Omental fat pad (tissue), 4 donors: ENCODE measurements at places on chromosomes 16 and 17.

- no peak for DNase-seq
Measured at GRCh38 chr16:86512860-86513470, 2.6 kb downstream of the FOXF1 start.

DNA sequence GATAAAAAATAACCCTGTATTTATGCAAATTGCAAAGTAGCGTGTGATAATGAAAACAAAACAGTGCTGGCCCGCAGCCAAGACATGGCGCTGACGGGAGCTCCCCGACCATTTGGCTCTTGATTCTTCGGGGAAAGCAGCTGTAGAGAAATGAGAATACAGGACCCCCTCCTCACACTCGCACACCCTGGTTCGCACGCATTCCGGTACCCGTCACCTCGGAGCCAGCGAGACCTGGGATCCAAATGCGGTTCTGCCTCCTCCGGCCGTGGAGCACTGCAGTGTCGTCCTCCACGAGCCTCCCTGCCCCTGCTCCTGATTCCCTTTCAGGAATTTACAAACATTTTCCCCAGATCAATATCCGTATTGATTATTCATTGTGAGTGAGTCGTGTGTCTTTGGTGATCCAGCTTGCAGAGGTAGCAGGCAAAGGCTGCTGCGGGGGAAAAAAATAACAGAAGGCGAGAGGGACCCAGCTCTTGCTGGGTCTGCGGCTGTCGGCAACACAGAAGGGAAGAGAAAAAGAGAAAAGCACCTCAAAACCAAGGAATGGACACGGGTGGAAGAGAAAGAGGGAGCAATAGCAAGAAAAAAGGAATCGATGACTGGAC, 184.1 kb upstream of the ZFHX3 start:
- no peak for DNase-seq

DNA sequence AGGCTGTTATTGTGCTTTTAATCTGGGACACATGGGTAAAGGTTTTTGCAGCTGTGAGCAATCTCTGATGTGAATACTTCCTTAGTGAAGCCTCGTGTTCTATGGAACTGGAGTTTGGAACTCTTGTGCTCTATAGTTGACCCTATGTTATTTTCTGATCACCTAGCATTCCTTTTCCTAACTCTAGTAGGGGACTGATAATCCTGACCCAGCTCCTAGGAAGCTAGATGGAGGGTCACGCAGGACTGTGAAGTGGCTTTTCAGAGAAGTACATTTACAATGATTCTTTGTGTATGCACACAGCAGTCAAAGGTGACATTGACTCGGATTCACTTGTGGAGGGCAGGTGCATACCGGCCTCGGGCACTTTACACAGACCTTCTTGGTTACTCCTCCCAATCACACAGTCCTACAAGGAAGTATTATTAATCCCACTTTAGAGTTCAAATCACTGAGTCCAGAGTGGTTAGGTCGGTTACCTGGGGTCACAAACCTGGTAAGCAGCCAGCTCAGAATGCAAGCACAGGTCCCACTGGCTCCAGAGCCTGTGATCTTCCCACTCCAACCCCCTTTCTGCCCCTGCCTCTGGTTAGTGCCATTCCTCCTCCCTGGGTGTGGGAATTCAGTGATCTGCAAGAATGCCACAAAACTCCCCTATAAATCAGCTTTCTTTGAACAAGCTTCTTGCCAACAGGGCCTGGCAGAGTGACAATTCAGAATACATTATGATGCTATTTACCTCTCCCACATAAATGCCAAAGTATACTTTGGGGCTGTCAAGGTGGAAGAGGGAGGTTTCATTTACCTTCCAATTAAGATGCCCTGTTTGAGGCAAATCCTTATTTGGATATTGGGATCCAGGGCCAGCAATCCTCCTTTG, 7.1 kb downstream of the CHD9NB start:
- DNase-seq: no peak

- no peak for DNase-seq
Measured at GRCh38 chr17:70859829-70860228, 690.5 kb downstream of the KCNJ2 start.

GRCh38 chr16:54962045-54962444, 31.4 kb downstream of the IRX5 start:
- no peak for DNase-seq

DNA sequence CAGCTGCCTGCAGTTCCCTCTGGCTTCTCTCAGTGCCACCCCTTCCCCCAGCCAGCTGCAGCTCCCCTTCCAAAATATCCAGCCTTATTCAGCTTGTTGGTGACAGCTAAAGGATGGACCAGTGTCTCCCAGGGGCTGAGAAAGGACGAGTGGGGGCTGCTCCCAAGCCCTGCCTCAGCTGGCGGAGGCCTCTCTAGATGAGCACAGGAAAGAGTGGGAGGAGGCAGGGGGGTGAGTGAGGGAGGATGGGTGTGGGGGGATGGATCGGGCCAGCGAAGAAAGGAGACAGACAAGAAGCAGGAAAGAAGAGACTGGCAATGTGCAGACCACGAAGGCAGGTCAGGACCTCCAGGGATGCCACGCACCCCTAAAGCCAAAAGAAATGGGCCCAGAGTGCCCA, 17.5 kb downstream of the PIPOX start:
- DNase-seq: no peak
